ENCODE measurements at places on chromosomes 13 and 19.
A peak's percentile ranks its signal among the peaks of the same experiment; 100 is the strongest.

GRCh38 chr13:99555149-99555548 lies 53.9 kb downstream of the TM9SF2 start:
- no peak for DNase-seq

- no peak for DNase-seq
These were observed 16.9 kb upstream of the TFDP1 start for GRCh38 chr13:113567681-113568080.

DNA sequence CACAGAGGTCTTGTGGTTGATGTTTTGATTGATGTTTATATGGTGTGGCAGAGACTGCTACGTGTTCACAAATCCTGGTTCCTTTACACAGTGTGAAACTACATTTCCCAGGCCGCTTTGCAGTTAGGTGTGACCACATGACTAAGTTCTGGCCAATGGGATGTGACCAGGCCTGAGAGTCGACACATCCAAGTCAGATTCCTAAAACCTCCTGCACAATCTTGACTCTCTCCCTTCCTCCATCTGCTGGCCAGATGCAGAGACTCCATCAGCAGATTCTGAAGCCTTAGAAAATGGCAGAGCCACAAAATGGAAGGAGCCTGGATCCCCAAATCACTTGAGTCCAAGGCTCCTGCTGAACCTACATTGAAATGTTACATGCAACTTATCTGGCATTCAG lies 12.6 kb downstream of the CD37 start:
- no peak for DNase-seq

DNA sequence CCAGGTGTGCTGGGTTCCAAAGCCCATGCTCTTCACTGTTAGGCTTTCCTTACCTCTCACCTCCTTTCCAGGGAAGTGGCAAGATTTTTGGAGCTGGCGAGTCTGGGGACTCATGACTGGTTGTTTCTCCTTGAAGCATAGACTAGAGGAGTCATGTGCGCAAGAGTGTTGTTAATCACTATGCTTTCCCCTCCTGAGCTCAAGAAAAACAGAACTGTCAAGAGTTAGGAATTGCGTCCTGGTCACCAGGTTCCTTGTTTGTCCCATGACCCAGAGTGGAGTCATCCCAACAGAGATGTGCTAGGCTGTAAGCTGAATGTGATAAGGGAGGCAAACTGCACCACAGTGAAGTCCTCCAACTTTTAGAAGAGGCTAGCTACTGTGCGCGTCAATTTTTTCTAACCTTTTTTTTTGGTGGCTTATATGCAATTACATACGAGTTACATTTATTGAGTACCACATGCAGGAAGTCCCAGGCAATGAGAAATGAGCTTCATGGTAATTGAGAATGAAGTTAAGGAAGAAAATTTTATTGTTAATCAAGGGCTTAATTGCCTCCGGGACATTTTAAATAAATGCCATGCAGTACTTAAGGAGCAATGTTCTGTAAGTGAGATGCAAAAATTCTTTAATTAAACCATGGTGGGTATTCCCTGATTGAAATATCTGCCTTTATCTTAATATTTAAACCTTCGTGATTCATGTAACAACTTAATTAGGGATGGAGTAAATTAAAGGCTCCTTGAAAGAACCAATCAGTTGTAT lies 233.9 kb downstream of the ZIC5 start:
- DNase-seq = no peak

- no peak for DNase-seq
These were observed 197.2 kb downstream of the RAP2A start for GRCh38 chr13:97631158-97631557.

DNA sequence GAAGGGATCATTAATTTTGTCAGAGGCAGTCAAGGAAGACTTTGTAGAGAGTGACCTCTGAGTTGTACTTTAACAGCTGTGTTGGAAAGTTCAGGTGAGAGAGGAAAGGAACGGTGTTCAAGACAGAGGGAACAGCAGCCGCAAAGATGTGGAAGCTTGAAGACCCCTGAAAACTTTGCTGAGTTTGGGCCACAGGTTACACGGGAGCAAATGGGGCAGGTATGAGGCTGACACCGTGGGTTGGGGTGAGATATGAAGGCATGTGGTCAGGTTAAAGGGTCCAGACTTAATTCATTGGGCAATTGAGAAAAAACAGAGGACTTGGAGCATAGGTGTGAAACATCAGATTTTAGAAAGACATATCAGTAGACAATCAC lies 72.0 kb upstream of the SERP2 start:
- no peak for DNase-seq

- DNase-seq = no peak
These were observed 9.8 kb downstream of the ZGLP1 start for GRCh38 chr19:10299545-10300458.

DNA sequence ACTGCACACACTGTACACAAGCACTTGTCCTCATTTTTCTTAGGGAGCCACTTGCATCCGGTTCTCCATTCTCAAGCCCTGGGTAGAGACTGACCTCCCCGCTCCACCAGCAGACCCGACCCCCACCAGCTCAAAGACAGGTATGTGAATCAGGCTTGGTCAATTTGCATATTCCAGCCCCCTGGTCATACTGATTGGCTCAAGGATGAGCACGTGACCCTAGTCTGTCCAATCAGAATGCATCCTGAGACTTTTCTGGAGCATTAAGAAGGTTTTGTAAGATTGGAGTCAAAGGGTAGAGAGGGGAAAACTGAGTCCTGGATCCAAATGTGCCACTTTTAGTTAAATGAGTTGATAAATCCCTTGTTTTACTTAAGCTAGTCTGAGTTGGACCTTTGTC lies 34.1 kb downstream of the NOTCH3 start:
- no peak for DNase-seq

DNA sequence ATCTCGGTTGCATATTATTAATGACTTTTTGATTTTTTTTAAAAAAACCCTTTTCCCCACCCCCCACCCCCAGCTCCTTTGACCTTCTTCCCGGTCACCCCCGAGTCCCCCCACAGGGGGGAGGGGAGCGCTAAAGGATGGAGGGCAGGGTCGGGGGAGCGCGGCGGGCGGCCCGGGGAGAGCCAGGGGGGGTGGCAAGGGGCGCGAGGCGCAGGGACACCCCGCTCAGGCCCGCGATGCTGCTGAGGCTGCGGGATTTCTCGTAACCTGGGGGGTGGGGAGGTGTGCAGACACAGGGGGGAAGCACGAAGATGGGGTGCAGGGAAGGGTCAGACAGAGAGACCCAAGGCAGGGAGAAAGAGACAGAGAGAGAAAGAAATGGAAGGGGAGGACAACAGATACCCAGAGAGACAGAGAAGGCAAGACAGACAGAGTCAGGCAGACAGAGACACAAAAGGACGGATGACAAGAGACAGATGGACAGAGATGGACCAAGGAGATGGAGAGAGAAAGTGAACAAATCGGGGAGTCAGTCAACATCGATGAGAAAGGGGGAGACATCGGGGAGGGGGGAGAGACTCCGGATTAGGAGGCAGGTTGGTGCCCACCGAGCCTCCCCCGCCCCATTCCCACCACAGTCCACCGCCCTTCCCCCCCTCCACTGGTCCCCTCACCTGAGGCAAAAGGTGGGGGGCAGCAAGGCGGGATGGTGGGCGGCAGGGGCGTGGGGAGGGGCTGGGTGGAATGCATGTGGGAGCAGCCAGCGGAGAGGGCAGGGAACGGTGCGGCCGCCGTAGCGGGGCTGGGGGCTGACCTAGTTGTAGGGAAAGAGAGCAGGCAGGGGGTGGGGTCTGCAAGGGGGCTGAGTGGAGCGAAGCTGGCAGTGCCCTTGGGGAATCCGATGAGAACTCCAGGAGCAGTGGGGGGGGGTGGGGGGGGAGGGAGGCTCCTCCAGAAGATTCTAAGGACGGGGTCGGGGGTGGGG lies 14.2 kb downstream of the KCNC3 start:
- no peak for DNase-seq

DNA sequence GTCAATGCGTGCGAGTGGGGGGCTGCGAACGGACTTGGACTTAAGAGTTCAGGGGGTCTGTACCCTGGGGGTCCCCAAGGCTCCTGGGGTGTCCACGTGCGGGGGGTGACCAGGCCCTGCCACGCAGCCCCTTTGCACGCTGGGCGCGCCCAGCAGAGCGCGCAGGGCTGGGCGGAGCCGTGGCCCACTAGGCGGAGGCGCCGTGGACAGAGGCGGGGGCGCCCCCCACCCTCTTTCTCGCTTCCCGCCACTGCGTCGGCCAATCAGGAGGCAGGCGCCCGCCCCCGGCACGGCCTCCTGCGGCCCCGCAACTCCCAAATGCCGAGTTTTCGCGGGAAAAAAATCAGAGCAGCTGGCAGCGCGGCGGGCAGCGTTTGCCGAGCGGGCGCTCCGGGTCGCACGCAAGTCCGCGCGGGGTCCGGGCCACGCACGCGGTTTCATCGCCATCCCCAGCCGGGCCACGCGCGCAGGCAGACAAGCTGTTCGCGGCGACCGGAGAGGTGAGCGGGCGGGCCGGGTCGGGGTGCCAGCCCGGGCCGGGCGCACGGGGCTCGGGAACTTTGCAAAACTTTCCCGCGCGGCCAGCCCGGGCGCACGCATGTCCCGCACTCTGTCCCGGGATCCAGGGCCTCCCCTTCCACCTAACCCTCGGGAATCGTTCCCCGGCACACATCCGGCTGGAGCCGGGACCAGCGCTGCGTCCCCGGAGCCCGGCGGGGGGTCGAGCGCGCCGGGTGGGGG lies at the start of gene UHRF1:
UHRF1 (plus strand) TSS at position 346 of the 741 bp plus-strand sequence. CDS start 1,385 bp downstream, outside the sequence.
- peak; percentile 76 for DNase-seq

GRCh38 chr19:4583961-4584669 lies 24.6 kb upstream of the SEMA6B start:
- no peak for DNase-seq

GRCh38 chr13:71806886-71807285 lies 60.1 kb downstream of the DACH1 start:
- DNase-seq = no peak

DNA sequence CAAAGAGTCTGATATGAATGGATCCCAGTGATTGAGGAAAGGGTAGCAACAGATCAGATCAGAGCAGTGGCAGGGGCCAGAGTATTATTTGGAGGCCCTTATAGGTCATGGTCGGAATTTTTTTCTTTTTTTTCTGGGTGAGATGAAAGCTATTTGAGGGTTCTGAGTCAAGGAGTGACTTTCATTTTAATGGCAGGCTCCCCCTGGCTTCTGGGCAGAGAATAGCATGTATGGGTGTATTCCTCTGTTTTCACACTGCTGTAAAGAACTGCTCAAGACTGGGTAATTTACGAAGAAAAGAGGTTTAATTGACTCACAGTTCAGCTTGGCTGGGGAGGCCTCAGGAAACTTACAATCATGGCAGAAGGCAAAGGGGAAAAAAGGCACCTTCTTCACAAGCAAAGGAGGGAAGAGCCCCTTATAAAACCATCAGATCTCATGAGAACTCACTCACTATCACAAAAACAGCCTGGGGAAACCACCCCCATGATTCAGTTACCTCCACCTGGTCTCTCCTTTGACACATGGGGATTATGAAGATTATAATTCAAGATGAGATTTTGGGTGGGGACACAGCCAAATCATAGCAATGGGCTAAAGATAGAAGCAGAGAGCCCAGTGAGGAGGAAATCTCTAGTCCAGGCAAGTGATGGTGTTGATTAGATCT lies 3.0 kb upstream of the SLC6A16 start:
- DNase-seq = no peak

- DNase-seq = no peak
These were observed 21.0 kb downstream of the ITGBL1 start for GRCh38 chr13:101473458-101473857.

- peak; percentile 5 for DNase-seq
These were observed 2743.3 kb upstream of the PCDH20 start for GRCh38 chr13:64158908-64159307.

DNA sequence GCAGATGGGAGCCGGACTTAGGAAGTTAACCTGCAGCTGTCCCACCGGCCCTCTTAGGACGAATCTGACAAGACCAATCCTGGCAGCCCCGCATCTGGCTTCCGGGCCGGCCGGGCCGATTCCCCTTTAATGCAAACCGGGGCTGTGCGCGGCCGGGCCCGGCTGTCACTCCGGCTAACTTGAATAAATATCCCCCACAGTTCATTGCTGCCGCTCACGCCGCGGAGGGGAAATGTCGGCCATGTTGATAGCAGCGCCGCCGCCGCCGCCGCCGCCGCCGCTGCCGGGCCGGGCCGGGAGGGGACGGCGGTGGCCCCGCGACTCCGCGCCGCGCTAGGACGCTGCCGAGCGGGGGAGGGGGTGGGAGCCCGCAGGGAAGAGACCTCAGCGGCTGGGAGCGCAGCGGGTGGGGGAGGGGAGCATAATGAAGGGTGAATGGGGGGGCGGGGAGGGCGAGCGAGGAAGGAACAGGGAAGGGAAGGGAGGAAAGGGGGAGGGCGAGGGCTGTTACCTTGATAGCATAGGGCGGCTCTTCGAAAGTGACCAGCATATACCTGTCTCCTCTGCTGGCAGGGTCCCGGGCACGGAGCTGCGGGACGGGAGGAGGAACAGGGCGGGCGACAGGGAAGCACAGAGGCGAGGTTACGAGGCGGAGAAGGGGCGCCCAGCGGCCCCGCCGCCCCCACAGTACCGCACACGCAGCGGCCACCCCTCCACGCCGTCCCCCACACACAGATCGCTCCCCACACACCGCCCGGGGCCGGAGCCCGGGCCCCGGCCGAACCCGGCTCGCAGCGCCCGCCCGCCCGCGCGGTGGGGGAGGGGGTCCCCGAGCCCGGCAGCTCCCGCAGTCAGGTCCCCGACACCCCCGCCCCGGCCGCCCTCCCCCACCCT lies 1.1 kb downstream of the INTS6 start:
- peak; percentile 77 for DNase-seq

GRCh38 chr19:16943942-16944625 lies 55.3 kb downstream of the F2RL3 start:
- no peak for DNase-seq

- no peak for DNase-seq
These were observed 29.3 kb downstream of the MZT1 start for GRCh38 chr13:72698164-72698563.

GRCh38 chr19:2076526-2076944 lies 19.6 kb downstream of the MOB3A start:
- no peak for DNase-seq

DNA sequence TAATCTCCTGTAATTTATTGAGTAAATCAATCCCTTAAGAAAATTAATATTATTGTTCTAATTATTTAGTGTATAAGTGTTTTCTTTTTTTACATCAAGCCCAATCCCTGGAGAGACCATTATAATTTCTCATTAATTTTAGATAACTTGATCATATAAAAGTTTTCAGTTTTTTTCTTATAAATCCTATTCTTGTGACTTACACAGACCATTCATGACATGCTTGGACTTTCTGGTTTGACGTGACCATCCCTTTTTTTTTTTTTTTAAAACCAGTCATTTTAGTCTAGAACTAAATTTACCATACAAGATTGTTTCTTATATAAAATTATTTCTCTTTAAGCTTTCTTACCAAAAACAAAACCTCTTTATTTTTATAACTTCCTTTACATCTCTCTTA lies 5.4 kb upstream of the MTRF1 start:
- DNase-seq = no peak

- DNase-seq = no peak
These were observed 78.3 kb downstream of the ANKRD10 start for GRCh38 chr13:110836605-110836903.

- DNase-seq = no peak
These were observed 787 bp downstream of the TIMM29 start for GRCh38 chr19:10929402-10929794.
